Left ventricle myocardium superior (tissue), 1 donor: ENCODE measurements at places on chromosomes 7 and 10.
A peak's percentile ranks its signal among the peaks of the same experiment; 100 is the strongest.

GRCh38 chr10:4196183-4196582 is 411.2 kb upstream of the KLF6 start:
- DNase-seq: no peak

GRCh38 chr7:30531286-30531685 is 26.7 kb upstream of the GGCT start:
- no peak for DNase-seq

- DNase-seq: peak; percentile 83
These were observed 588 bp upstream of the PAOX start for GRCh38 chr10:133378251-133379096.

- no peak for DNase-seq
These were observed 93.5 kb upstream of the NEBL start for GRCh38 chr10:20990604-20991003.

DNA sequence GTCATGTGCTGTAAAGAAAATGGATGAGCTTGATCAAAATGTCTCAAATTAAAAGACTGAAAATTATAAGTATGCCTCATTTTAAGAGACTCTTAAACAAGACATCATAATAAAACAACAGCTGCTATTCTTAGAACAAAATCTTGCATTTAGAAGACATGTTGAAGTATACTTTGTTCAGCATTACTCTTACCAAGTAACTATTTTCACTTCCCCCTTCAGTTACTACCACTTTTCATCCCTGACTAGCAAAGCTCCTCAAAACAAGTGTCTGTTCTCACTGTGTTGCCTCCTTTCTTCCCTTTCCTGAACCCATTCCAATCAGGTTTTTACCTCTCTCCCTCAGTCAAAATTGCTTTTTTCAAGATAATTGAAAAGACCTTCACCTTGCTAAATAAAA is 31.6 kb downstream of the ELAPOR2 start:
- no peak for DNase-seq
